ENCODE measurements at places on chromosomes 12 and 14.

GRCh38 chr14:62934439-62934838, 110.8 kb downstream of the KCNH5 start:
- DNase-seq, result no peak

DNA sequence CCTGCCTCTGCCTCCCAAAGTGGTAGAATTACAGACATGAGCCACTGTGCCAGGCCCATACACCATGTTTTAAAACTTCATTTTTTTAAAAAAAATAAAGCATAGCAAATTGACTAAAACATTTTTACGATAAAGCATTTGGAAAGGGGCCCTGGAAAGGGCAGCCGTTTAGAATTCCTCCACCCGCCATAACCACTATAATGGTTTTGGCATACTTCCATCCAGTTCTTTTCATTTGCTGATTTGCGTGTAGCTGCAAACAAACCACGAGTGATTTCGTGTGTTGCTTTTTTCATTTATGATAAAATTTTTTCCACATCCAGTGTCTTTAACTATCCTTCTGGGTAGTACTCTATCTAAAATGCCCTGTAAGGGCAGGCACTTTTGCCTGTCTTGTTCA, 91.8 kb upstream of the RIN3 start:
- no peak for DNase-seq

- DNase-seq, result no peak
Observed at GRCh38 chr14:49586673-49587460, 687 bp upstream of the RPS29 start.

- DNase-seq, result no peak
Observed at GRCh38 chr12:90106568-90106967, 397.9 kb upstream of the ATP2B1 start.

- DNase-seq, result no peak
Observed at GRCh38 chr14:60758885-60759284, 24.3 kb downstream of the MNAT1 start.

DNA sequence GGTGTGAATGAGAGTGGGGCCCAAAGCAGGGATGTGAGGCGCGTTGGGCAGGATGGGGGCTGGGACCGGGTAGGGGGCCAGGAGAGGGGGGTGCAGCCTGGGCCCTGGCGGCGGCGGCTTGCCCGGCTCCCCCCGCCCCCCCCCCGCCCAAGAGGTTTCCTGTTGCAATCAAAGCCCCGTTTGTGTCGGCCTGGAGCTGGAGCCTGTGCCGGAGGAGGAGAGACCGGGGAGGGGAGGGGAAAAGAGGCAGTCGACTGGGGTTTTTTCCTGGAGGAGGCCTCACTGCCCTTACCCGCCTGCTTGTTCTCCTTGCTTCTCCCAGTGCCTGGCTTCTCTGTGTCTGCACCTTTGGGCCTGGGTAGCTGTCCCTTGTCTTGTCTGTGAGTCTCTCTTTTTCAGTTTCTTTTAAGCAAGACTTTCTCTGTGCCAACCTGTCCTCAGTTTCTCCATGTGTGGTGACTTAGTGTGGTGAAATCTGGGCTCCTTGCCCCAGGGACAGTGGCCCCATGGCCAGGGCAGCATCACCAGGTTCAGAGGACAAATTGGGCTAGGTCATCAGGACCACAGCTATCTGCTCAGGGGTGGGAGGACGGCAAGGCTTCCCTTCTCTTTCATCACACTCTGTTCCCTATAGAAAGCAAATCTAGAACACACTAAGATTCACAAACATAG, 8.5 kb downstream of the RARG start:
- no peak for DNase-seq

GRCh38 chr12:132308853-132309595, 20.4 kb downstream of the GALNT9 start:
- DNase-seq, result no peak

DNA sequence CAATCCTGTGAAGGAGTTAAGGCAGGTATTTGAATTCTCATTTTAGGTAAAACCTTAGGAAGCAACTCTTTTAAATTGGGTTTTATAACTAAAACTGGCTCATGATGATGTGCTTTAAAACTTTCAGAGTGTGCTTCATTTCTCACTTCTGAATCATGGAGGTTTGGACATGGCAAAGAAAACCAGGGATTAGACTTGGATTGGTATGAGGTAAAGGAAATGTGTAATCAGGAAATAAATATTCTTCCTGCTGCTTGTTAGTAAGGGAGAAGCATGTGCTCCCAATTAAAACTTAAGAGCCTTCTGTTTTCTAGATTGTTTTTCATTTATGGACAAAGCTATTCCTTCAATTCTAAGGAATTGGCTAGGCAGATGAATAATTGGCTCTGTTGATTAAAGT, 57.4 kb downstream of the FBXO33 start:
- no peak for DNase-seq

DNA sequence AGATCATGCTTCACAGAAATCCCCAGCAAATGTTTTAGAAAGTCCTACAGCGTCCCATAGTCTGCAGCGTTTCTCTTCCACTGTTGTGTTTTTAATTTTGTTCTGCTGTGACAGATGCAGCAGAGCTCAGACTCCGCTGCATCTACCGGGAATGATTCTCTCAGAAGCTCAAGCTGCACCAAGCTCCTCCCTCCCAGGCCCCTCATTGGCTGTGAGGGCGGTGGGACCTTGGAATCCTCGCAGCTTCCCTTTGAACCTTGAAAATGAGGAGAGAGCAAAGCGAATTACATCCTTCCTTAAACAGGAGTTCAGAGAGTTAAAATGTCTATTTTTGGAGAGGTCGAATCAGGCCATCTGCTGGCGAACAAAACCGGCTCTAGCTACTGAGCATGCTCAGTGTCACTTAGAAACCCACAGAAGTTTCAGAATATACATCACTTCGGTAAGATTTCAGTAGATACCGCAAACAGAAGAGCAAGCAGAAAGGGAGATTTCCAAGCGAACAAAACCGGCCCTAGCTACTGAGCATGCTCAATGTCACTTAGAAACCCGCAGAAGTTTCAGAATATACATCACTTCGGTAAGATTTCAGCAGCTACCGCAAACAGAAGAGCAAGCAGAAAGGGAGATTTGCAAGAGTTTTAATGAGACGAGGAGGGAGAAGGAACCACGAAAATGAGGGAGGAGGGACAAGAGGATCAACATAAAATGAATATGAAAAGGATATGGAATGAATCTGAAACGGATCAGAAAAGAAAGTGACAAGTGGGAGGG, at the start of gene ABCD2:
ABCD2 (minus strand) TSS at position 144 of the 774 bp plus-strand sequence. CDS start 188 bp downstream, outside the sequence.
- peak; percentile 24 for DNase-seq

Data from stimulated activated CD4-positive, alpha-beta T cell treated with anti-CD3 and anti-CD28 coated beads, Interleukin-15, amount 100 ng/mL, for 1 hour (primary cell).